Stimulated activated CD4-positive, alpha-beta T cell treated with anti-CD3 and anti-CD28 coated beads, Interleukin-12 subunit alpha, Interleukin-12 subunit beta, amount 100 ng/mL, for 24 hours (primary cell): ENCODE measurements at places on chromosomes 16 and 17.

DNA sequence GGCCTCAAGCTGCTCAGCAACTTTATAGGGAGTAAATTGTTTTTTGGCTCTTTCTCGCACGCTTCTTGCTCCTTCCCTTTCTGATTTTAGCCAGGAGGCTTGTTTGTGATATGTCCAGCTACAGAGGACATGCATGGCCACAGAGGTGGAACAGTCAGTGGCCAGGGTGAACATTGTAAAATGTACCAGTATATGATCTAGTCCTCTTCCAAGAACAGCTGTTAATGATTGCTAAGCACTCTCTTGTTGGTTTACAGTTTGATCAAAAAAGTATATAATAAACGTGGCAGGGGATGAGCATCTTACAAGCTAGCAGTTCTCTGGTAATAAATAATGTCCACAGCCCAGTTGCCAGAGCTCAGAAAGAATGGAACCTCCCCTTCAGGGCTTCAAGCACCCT is 461.7 kb upstream of the DYNLRB2 start:
- no peak for DNase-seq

DNA sequence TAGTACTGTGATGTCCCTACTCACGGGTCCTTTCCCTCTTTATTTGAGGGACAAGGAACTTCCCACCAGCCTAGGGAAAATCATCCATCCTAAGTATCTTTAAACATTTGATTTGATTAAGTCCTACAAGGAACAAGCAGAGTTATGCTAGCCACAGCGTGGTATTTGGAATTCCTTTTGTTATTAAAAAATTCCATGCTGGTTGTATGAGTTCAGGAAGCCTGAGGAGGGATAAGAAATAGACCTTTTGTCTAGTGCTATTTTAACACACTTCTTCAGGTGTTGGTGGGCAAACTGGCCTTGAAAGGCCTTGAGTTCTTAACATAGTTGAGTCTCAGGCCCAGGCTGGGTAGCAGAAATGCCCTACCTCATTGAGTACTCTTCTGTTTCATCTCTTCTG is 105.4 kb upstream of the TBX2 start:
- DNase-seq, result no peak

DNA sequence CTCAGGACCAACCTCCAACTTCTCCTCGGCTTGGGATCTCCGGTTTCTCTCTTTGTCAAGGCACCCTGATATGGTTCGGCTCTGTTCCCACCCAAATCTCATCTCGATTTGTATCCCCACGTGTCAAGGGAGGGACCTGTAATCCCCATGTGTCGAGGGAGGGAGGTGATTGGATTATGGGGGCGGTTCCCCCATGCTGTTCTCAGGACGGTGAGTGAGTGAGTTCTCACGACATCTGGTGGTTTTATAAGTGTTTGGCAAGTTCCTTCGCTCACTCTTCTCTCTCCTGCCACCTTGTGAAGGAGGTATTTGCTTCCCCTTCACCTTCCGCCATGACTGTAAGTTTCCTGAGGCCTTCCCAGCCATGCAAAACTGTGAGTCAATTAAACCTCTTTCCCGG is 117.9 kb downstream of the SEC14L1 start:
- DNase-seq, result no peak

GRCh38 chr17:80774643-80775281 is 216.9 kb upstream of the CHMP6 start:
- DNase-seq, result no peak

DNA sequence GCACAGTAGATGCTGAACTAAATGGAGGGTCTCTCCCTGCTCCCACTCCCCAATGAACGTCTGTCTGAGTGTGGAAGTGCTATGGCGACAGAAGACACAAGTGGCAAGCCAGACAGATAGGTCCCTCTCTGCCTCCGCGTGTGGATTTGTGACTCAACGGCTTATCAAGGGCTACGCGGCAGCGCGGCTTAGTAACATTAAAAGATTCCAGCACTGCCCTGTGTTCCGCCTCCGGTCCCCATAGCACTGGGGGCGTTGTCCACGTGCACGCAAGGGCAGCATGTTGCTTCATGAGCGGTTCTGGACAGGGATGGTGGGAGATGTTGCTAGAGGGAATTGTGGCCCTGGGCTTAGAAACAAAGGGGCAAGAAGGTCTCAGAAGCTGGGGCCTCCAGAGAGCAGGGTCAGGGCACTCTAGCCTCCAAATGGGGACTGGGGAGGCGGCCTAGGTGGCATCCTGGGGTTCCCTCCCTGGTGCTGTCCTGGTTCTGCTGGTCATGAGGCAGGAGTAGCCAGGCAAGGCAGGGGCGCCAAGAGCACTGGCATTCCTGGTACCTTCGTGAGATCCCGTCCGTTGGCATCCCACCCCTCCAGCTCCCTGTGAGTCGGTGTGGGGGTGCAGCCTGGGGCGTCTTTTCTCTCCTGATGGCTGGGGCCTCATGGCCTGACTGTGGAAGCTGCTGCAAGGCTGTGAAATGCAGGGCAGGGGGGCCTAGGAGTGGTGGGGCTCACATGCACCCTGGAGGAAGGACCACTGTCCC is 9.1 kb downstream of the CRHR1 start:
- DNase-seq, result no peak
